ENCODE measurements at places on chromosomes 12 and 14.

DNA sequence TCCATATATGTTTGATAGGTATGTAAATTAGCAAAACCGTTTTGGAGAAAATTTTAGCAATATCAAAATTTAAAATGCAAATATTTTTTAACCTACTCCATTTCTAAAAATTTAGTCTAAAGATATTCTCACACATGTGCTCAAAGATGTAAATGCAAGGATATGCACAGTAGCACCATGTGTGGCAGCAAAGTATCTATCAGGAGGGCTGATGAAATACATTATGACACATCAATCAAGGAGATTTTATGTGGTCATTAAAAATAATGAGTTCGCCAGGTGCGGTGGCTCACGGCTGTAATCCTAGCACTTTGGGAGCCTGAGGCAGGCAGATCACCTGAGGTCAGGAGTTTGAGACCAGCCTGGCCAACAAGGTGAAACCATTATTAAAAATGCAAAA, 8.0 kb upstream of the C1R start:
- DNase-seq = no peak

GRCh38 chr12:2582631-2583030, 212.1 kb upstream of the FKBP4 start:
- DNase-seq = peak; percentile 22

DNA sequence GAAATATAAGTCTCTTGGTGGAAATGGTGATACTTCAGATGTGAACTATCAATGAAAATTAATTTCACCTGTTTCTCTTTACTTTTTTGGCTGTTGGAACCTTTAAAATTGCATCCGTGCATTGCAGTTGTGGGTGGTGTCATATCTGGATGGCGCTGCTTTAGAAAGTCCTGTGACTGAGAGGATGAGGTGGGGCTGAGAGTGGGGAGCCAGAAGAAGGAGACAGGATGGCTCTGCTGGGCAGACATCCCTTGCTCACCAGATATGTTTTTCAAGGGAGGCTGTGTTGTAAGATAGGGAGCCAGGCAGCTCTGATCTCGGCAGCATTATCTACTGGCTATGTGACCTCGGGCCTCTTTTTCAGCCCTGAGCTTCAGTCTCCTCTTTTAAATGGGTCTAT, 12.7 kb downstream of the ASB2 start:
- DNase-seq = no peak

GRCh38 chr12:66584673-66585072, 94.2 kb downstream of the GRIP1 start:
- DNase-seq = peak; percentile 18

DNA sequence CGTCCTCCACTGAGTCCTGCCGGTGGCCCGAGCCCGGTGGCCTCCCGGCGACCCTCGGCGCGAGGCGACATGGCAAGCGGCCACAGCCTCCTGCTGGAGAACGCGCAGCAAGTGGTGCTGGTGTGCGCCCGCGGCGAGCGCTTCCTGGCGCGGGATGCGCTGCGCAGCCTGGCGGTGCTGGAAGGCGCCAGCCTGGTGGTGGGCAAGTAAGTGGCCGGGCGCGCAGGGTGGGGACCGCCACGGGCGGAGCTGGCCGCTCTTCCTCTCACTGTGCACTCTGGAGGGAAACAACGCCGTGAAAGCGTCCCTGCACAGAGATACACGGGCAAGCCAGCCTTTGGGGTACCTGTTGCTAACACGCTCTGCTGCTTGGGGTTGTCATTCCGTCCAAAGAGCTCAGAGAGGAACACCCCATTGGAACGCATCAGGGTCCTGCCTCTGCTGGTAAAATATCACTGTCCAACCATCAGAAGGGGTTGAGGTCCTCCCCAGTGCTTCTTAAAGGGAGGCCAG, at the start of gene AMDHD1:
TSS of gene AMDHD1 (plus strand) at position 2 of the 513 bp plus-strand sequence. CDS start at position 70, 68 bp downstream.
- peak; percentile 74 for DNase-seq

DNA sequence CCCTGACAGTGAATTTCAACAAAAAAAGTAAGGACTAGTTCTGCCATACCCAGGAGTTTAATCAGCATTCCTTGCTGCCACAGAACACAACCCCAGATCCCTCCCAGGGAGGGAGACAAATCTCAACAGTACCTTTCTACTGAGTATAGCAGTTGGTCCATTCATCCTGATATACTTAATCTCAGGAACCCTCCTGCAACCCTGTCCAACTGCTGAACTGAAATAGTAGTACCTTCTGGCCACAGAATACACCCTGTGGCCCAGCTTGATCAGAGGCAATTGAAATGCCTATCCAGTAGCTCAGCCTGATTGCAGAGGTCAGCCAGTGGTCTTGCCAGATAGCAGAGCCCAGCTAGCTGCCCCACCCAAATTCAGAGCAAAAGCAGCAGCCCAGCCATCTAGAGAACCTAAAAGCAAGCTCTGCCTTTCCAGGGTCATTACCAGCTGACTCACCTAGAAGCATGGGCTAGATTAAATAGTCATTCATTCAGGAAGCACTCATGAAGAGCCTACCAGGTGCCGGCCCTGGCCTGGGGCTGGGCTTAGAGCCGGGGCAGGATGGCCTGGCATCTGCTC, 40.0 kb upstream of the RHOJ start:
- no peak for DNase-seq

GRCh38 chr12:50842637-50843493, at the start of gene TMPRSS12:
TSS of gene TMPRSS12 (plus strand) at chr12:50842926. CDS start at chr12:50842965, 39 bp downstream.
- no peak for DNase-seq

DNA sequence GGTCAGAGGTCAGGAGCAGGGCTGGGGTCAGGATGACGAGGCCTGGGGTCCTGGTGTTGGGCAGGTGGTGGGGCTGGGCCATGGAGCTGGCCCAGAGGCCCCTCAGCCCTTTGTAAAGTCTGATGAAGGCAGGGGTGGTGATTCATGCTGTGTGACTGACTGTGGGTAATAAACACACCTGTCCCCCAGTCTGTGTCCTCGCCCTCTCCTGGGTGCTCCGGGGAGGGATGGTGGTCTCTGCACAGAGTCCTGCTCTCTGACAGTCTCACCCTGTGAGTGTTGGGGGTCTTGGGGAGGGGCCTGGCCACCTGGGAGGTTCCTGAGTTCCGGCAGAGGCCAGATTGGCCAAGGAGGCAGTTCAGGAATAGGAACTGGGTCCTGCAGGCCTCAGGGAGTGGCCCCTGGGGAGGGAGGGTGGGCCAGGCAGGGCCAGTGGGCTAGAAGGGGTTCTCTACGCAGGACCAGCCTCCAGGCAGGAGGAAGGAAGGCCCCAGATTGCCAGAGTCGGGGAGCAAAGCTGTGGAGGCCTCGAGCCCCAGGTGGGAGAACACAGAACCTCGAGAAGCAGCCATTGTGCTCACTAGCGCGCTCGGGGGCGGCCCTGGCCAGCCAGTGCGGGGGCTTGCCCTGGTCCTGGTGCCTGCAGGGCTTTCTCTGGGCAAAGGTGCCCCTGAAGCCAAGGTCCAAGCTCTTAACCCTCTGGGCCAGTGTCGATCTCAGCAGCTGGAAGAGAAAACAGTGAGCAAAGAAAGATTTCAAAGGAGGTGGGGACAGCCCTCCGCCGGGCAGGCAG, 14.4 kb downstream of the ACADS start:
- no peak for DNase-seq

- DNase-seq = no peak
Measured at GRCh38 chr12:15214851-15215601, 6.2 kb downstream of the RERG start.

- DNase-seq = no peak
Measured at GRCh38 chr12:20508359-20508758, 140.0 kb downstream of the PDE3A start.

DNA sequence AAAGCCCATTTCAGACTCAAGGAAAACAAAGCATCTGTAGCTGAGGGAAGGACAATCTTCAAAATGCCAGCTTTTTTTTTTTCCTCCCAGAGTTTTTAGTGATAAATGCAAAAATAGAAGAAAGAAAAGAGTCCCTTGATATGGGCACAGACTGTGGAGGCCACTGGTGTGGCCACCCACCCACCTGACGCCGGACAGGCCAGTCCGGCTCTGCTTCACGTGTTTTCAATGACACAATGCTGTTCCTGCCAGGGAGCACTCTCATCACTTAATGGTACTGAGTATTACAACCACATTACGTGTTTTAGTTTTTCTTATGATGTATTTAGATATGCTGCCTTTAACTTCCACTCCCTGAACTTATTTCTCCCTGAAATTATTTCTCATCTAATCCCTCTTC, 155.7 kb upstream of the HIF1A start:
- no peak for DNase-seq

DNA sequence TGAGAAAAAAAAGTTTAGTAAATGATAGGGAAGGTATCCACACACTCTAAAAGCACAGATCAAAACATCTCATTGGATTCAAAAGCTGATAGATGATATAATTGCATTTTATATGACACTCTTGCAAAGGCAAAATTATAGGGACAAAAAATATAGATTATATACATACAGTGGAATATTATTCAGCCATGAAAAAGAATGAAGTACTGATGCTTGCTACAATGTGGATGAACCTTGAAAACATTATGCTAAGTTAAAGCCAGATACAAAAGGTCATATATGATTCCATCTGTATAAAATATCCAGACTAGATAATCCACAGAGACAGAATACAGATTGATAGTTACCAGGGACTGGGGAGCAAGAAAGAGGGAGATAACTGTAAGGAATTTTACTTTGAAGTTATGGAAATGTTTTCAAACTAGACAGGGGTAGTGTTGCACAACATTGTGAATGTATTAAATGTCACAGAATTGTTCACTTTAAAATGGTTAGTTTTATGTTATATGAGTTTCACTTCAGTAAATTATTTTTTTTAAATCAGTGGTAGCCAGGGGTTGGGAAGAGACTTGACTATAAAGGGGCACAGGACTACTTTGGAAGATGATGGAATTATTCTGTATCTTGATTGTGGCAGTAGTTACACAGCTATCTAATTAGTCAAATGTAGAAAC, 41.7 kb upstream of the CDKN3 start:
- no peak for DNase-seq

DNA sequence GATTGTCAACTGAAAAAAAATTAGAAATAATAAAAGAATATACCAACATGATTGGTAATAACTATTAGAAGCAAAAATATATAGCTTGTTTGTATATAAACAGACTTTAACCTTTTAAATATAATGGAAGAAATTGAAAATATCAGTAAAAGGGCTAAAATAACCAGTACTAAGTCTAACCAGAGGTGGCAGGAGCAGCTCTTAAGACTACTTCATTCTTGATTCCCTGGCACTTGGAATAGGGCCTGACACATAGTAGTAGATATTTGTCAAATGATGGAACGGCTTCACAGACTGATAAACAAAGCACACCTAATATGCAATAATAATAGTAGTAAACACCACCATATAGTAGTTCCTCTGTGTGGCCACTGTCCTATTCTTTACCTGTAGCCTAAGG, 9.4 kb downstream of the TMEM63C start:
- no peak for DNase-seq

DNA sequence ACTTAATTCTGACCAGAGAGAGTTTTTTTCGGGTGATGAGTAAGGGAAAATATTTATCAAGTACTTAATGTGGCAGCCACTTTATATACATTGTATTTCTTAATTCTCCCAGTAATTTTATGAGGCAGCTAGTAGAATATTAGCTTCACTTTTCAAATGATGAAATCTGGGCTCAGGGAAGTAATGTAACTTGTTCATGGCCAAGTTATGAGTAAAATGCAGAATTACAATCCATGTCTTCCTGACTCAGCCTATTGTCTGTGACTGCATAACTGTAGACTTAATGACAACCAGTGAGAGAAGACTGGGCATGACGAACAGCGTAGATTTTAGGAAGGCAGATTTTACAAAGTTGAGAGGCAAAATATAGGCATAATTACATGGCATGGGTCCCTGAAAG, 106.7 kb upstream of the MIS18BP1 start:
- DNase-seq = no peak

DNA sequence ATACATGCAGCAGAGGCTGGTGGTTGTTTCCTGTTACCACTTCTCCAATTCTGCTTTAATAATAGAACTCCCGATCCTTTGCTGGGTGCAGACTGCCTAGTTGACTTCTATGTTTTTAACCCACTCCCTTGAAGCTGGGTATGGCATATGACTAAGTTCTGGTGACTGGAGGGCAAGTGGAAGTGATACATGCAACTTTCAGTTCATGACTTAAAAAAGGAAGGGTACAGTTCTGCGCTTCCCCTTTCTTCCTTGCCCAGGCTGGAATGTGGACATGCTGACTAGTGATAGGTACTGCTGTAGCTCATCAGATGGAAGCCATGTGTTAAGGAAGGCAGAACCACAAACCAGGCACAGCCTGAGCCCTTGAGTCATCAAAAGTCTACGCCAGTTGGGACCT, 2.4 kb upstream of the A2M start:
- DNase-seq = no peak

DNA sequence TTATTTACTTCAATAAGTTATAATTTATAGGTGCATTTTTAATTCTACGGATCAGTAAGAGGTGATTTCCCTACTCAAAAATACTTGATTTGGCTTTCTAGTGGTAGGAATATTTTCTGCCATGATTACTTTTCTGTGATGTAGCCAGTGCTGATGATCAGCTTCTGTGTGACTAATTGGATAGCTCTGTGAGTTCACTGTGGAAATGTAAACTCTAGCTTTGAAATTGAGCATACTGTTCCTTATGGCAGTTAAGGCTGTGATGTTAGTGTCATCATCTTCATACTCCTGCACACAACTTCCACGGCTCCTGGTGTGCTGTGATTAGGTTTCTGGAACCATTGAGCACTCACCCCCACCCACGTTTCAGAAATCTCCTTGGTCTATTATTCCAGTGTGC, 48.2 kb downstream of the PLEKHA5 start:
- DNase-seq = no peak

DNA sequence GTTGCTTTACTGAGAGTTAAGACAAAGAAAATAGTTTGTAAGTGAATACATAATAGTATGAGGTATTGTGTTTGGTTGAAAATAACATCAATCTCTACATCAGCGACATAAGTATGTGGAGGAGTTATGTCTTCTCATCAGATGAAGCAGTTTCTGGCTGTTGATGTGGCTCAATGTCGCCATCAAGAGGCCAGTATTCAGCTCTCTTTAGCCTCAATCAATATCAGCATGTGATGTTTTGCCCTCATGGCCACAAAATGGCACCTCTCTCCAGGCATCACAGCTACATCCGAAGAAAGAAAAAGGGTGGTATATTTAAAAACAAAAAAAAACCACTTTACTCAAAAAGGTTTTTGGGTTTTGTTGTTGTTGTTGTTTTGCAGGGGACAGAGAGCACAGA, 302.3 kb upstream of the TMEM132C start:
- no peak for DNase-seq

GRCh38 chr12:130752692-130753230, 36.7 kb upstream of the RIMBP2 start:
- no peak for DNase-seq

- DNase-seq = no peak
Measured at GRCh38 chr14:51727526-51727925, 75.8 kb downstream of the FRMD6 start.

DNA sequence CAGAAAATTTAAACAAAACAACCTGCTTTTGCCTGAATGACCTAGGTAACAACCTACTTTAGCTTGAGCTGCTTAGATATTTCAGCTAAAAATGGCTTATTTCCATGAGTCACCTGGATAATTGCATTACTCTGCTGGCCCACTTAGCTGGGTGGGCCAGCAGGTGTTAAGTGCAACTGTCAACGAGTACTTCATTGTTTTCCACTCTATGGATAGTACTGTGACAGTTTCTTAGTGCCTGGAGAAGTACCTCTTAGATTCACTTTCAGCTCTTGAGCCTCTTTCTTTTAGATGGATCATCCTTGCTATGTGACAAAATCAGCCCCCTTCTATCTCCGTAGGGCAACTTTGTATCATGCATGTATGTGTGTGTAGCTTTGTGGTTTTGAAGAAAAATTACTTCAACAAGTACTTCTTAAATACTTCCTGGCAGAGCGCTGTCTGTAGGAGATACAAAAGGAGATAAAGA, 368.2 kb upstream of the ATP2B1 start:
- no peak for DNase-seq

Data from urothelium cell line (cell line).